ENCODE measurements at places on chromosomes 16 and 17.

DNA sequence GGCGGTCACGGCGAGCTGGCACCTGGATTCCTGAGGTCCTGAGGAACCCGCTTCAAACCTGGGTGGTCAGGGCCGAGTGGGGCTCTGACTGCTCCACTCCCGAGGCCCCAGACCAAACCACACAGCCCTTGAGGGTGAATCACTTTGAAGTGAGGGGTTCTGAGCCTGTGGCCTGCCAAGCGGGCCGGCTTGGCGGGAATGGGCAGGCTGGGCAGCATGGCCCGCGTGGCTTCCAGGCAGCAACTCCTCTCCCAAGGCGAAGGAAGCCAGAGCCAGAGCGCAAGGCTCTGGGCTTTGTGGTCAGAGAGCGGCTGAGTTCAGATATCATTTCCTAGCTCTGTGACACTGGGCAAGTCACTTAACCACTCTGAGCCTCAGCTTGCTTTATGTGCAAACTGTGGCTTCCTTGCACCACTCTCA lies 42.7 kb downstream of the CMIP start:
- no peak for DNase-seq

DNA sequence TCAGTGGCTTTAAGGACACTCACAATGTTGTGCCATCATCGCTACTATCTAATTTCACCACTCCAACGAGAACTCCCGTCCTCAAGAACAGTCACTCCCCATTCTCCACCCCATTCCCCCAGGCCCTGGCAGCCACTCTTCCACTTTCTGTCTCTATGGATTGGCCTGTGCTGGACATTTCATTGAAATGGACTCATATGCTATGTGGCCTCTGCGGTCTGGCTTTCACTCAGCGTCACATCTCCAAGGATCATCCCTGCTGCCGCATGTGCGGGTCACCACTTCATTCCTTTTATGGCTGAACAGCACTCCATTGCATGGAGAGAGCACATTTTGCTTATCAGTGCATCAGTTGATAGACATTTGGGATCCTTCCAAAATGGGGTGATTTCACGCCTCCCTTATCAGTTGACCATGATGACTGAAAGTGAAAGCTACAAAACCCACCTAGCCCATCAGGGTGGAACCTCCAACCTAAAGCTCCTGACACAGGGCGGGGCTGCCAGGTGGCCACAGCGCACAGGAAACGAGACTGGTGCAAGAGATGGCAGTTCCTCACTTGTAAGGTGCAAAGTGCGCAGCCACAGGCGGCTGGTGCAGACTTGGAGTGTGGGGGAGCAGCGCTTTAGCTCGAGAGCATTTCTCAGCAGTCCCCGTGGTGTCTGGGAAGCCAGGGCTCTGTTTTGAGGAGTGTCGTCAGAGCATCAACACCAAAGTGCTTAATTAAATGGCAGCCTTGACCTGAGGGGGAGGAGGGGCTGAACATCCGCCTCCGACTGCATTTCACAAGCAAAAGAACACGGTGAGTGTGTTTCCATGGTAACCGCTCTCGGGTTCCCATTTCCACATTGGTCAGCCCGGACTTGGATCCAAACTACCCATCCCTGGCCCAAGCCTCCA lies 23.8 kb downstream of the COTL1 start:
- no peak for DNase-seq

GRCh38 chr17:16517477-16517876 lies 25.5 kb upstream of the LRRC75A start:
- DNase-seq = no peak

- DNase-seq = peak; percentile 7
Measured at GRCh38 chr17:69466451-69466850, 52.0 kb downstream of the MAP2K6 start.

GRCh38 chr17:51933647-51934046 lies 224.9 kb downstream of the CA10 start:
- no peak for DNase-seq

- DNase-seq = no peak
Measured at GRCh38 chr16:84150926-84151325, 5.8 kb downstream of the DNAAF1 start.

GRCh38 chr16:30958175-30959079 lies 873 bp downstream of the SETD1A start:
- no peak for DNase-seq

DNA sequence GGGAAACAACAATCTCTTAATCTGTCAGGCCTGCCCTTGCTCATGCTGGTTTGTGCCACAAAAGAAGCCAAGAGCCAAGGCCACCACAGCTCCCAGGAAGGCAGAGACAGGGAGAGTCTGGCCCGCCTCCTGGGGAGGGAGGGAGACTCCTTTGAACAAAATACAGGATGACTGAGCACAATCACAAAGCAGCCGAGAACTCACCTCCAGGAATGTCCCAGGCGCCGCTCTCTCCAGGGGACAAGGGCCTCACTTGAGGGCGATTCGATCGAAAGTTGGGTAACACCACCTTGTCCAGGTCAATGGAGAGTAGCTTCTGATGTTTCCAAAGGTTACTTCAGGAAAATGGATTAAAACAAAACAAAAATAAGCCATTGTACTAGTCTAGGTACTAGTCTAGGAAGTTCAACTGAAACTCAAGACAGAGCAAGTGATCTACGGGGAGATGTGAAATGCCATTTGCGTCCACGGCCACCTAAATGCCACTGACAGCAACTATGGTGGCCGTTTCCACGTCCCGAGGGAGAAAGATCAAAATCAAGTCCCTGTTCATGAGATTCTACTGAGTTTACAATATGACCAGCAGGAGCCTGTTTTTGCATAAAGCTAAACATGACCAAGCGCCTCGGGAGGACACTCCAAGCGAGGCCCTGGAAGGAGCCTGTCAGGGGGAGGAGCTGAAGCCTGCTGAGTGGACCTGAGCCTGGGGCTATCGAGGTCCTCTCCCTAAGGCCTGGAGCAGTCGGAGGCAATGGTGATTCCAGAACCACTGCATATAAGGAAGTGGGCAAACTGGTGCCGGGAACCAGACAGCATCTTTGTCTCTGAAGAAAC lies 13.4 kb upstream of the SLC38A8 start:
- DNase-seq = no peak

DNA sequence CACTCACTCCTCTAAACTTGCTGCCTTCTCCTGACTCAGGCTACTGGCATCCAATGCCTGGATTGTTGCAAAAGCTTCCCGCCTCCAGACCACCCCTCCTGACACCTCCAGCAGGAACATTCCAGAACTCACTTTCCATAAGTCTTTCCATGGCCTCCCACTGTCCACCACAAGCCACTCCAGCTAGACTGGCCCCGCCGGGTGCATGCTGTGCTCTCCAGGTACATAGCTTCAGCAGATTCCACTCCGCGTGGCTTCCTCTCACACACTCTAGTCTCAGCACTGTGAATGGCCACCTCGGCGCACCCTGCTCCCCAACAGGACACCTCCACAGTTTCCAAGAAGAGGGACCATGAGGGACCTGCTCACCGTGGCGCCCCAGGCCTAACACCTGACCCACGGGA lies 25.9 kb upstream of the FAAP100 start:
- no peak for DNase-seq

DNA sequence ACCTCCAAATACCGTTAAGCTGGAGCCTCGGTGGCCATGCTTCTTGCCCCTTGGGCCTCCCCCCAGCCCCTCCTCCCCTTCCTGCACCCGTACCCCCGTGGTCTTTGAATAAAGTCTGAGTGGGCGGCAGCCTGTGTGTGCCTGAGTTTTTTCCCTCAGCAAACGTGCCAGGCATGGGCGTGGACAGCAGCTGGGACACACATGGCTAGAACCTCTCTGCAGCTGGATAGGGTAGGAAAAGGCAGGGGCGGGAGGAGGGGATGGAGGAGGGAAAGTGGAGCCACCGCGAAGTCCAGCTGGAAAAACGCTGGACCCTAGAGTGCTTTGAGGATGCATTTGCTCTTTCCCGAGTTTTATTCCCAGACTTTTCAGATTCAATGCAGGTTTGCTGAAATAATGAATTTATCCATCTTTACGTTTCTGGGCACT lies 928 bp downstream of the HBA1 start:
- no peak for DNase-seq

GRCh38 chr17:73071066-73071999 lies 21.2 kb downstream of the SLC39A11 start:
- DNase-seq = no peak

DNA sequence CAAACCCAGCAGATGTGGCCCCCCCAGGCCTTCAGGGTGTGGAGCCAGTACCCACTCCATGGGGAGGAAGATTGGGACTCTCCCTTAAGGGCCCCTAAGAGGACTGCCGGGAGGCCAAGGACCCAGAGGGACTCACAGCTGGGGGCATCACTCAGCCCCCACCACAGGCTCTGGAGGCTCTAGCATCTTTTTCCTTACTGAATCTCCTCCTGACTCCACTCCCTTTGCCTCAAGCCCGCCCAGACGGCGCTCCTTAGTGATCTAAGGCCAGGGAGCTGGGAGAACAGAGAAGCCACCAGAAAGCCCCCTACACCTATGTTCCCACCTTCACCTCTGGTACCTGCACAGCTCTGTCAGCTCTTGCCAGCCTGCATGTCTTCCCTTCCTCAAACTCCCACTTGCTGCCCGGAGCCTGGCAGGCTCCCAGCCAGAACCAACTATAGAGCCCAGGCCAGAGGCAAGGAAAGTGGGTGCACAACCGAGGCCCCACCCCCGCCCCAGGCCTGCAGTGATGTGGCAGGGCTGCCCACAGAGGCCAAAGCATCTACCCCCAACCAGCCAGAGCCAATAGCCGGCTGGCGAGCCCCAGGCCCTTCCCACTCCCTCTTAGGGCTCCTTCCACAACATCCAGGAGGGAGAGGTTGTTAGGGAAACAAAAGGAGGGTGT lies 22.3 kb upstream of the MPO start:
- no peak for DNase-seq

DNA sequence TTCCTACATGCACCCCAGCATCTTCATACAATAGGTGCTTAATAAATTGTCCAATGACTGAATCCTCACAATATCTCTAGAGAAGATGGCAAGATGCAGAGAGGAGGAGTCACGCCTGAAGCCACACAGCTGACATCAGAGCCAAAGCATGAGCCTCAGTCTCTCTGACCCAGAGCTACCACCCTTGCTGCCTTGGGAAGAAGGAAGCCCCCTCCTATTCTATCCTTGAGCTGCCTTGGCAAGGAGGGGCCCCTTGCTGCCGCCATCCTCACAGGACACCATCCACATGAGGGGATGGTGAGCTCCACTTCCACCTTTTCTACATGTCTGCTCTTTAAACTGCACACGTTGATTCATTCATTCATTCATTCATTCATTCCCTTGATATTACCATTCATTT lies 37.0 kb upstream of the C16orf78 start:
- DNase-seq = no peak

GRCh38 chr17:73452009-73452408 lies 140.2 kb upstream of the CDC42EP4 start:
- DNase-seq = no peak

DNA sequence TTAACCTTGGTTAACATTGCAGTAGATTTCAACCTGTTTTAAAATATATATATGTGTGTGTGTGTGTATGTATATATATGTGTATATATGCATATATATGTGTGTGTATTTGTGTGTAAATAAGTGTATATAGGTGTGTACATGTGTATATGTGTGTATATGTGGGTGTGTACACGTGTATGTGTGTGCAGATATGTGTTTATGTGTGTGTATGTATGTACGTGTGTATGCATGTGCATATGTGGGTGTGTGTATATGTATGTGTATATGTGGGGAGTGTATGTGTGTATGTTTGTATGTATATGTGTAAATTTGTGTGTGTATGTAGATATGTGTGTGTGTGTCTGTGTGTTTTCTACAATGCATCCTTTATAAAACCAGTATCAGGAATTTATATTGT lies 205.5 kb upstream of the FOXF1 start:
- no peak for DNase-seq

DNA sequence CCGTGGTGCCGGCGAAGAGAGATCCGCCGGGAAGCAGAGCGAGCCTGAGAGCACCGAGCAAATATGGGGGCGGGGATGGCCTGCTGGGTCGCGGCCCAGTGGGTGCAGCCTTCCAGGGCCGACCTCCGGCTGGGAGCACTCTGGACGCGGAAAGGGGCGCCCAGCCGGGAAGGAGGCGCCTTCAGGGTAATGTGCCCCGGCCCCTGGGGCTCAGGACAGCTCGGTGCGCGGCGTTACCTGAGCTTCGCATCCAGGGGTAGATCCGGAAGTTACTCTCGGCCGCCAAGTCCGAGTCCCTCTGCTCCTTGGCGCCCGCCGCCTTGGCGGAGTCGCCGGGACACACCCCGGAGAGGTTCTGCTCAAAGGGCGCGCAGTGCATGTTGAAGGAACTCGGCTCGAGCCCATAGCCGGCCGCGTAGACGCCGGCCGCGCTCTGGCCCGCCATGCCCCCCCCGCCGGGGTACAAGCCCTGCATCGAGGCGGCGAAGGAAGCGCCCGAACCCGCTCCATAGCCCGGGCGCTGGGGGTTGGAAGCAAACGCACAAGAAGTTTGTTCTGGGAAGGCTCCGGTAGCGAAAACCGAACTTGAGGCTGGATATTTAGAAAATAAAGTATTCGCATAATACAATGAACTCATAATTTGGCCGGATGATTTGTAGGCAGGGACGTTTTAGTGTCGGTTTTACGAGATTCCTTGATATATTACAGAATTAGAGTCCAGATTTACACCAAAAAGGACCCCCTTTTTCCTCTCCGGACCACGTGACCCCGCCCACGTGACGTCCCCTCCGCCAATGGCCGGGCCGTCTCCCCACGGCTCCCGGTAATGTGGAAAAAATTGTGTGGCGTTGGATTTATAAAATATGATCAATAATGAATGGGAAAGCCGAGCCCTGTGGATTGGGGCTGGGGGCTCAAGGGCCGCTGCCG lies at the start of gene HOXB7:
TSS of gene HOXB7 (minus strand) at position 736 of the 930 bp plus-strand sequence. CDS start at position 637, 99 bp downstream.
- DNase-seq = no peak

GRCh38 chr16:78050734-78051400 lies 28.5 kb downstream of the CLEC3A start:
- no peak for DNase-seq

- no peak for DNase-seq
Measured at GRCh38 chr17:58165981-58166380, 801 bp upstream of the OR4D2 start.

- DNase-seq = no peak
Measured at GRCh38 chr17:15078570-15078969, 186.6 kb downstream of the PMP22 start.

DNA sequence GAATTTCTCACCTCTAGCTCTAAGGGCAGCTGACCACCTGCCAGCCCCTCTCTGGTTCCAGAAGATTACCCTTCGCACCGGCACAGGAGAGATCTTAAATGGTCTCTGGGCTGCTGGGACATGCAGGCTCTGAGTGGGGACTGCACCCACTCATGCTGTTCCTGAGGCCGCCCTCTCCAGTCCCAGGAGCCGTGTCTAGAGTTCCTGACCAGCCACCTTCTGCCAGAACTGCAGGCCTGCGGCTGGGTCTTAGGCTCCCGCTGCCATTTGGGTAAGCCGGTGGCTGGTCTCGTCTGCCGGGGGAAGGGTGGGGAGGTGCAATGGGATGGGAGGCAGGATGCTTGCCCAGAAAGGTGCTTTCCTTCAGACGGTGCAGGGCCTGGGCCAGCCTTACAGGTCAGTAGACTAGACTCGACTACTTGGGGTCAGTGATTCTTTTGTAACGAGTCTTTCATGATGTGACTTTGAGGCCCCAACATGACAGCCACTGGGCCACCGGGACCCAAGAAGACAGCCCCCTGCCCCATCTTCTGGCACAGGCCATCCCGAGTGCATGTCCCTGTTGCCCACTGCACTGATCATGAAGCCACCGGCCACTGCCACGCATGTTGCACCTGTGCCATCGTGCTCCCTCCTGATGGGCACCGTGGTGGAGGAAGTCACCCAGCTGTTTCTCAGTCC lies 26.4 kb downstream of the B9D1 start:
- no peak for DNase-seq

- no peak for DNase-seq
Measured at GRCh38 chr16:7532534-7532933, 199.9 kb downstream of the RBFOX1 start.

- DNase-seq = peak; percentile 75
Measured at GRCh38 chr16:27127308-27127707, 60.6 kb downstream of the C16orf82 start.

GRCh38 chr17:28999206-28999605 lies 6.6 kb downstream of the SEZ6 start:
- DNase-seq = no peak
